ENCODE measurements at places on chromosomes 7 and 10.

DNA sequence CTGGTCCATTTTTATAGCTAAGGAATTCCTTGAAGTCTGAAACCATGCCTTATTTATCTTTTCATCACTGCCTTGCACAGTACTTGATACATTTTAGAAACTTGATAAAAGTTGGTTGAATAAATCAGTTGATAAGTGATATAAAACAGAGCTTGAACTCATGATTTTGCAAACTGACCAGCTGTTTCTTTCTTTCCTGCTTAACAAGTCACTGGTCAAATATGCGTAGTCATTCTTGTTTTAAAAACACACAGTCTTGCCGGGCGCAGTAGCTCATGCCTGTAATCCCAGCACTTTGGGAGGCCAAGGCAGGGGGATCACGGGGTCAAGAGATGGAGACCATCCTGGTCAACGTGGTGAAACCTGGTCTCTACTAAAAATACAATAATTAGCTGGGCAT is 6.3 kb downstream of the TPST1 start:
- DNase-seq, result no peak

DNA sequence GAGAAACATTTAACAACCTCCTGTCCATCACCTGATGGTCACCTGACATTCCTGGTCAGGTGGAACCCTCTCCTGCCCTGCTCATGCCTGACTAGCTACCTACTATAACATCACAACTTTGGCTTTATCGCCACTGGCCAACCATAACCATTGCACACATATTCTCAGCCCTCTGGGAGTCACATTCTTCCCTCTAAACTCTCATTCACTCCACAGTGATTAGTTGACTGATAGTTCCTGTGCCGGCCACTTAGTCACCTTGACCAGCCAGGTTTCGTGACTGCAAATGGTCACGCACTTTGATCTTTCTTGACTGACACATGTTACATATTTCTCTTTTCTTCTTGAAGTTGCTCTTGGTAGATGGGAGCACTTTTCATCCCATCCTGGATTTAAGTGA is 50.1 kb downstream of the GNAI1 start:
- DNase-seq, result no peak

DNA sequence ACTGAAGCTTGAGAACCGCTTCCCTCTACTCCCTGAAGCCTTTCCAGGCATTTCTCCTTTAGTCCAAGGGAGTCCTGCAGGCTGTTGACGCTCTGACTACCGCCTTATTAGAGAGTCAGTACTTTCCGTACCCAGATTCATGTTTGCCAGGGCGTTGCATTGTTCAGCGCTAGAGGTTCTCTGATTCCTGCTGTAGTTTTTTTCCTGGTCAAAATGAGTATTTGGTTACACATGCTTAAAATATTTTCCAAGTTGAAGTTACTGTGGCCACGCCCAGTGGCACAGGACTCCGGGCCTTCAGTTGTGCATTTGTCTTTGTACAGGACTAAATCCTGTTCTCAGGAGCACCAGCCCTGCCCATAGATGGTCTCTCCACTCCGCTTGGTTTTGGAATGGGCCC is 7.9 kb downstream of the MTURN start:
- DNase-seq, result no peak

- DNase-seq, result no peak
Measured at GRCh38 chr10:91549262-91549661, 83.6 kb downstream of the PPP1R3C start.
